ENCODE measurements at places on chromosomes 11 and 22.
A peak's percentile ranks its signal among the peaks of the same experiment; 100 is the strongest.

DNA sequence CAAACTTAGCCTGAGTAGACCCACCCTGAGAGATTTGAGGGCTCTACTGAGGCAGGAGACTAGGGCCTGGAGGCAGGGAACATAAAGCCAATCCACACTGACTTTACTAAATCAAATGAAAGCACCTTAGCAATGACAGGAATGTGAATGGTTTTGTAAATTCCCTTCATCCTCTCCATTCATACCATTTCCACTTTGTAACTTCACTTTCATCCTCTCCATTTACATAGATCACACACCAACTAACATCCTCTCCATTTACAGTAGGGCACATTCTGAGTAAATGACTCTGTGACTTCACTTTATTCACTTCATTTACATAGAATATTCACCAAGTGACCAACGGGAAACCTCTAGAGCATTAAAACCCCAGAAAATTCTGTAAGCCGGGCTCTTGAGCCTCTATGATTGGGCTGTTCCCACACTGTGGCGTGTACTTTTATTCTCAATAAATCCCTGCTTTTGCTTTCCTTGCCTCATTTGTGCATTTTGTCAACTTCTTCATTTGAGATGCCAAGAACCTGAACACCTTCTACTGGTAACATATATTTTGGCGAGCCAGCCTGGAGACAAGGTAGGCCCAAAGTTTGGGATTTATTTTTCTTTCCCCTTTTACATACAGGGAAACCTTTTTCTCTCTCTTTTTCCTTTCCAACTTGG, 82.9 kb downstream of the PIWIL4 start:
- DNase-seq, result no peak

- no peak for DNase-seq
Observed at GRCh38 chr11:71356280-71356876, 91.8 kb downstream of the DHCR7 start.

- DNase-seq, result no peak
Observed at GRCh38 chr22:36510384-36510783, 3.5 kb upstream of the FOXRED2 start.

DNA sequence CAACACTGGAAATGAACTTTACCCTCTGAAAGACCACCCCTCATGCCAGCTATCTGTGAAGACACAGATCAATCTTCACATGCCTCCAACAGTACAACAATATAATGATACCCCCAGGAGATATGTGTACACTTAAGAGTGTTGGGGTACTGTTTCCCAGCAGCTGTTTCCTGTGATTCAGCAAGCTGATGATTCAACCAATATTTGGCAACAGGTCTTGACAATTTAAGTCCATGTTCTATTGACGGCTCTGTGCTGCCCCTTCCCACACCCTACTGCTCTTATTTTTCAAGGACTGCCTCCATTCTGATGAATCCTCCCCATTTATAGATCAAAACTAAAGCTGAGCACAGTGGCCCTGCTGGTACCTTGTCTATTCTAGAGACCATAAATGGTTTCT, 6.6 kb downstream of the SNX19 start:
- DNase-seq, result no peak

DNA sequence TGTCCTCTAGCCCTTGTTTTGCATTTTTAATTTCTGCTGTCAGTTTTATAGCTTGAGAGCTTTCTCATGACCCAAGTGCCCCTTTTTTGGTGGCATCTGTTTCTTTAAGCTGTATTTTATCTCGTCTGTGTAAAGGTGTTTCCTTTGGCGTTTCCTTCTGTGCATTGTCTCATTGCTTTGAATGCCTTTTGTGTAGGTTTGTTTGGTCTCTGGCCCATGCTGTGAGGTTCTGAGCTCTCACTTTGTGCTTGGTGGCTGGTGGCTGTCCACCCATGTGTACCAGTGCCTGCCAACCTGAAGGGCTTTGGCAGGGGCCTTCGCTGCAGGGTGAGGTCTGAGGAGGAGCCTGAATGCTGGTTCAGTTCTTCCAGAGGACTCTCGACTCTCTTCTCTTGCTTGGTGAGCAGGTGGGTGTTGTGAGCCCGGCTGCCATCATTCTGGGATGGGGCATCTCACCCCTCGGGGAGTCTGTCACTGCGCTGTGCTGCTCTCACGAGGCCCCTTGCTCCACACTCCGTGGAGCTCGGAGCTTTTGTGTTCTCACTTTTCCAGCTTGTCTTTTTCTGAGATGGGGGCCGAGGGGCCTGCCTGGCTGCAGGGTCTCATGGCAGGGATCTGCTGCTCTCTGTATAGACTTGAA, 14.9 kb downstream of the AP2A2 start:
- no peak for DNase-seq

GRCh38 chr11:46207270-46207669, 70.2 kb upstream of the CREB3L1 start:
- DNase-seq, result no peak

GRCh38 chr11:46342239-46342638, 5.0 kb upstream of the DGKZ start:
- DNase-seq, result peak; percentile 93

GRCh38 chr11:95256321-95256779, 25.3 kb upstream of the SESN3 start:
- peak; percentile 99 for DNase-seq

DNA sequence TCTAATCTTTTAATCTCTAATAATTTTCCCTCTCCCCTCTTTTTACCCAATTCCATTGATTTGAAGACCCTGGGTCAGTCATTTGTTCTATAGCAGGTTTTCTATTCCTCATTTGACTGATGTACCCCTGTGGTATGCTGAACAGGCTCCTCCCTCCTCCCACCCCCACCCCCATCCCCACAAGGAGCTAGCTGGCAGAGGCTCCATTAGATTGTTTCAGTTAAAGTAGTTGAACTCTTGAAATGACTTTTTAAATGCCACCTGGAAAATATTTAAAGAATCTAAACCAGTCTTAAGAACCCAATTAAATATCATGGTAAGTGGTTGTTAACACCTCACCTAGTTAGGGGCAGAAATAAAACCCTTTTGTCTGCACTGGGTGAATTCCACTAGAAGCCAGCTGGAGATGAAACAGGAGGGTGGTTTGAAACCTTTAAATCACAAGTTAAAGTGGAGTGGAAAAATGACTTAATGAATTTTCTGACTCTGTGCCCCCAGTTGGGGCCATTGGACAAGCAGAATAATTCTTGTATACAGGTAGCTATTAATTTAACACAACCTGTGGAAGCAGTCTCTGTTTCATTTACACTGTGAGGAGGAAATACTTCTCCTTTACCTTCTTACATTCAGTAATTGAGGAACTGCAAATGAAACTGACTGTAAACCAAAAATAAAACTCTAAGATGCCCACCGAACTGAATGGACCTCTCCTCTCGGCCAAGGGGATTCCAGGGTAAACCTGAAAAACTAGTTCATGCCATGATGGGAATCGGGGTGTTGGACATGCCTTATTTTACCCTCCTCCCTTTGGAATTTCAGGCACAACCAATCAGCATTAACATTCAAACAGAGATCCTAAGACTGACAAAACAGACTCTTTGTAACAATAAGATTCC, 30.7 kb downstream of the PRR5L start:
- DNase-seq, result no peak

DNA sequence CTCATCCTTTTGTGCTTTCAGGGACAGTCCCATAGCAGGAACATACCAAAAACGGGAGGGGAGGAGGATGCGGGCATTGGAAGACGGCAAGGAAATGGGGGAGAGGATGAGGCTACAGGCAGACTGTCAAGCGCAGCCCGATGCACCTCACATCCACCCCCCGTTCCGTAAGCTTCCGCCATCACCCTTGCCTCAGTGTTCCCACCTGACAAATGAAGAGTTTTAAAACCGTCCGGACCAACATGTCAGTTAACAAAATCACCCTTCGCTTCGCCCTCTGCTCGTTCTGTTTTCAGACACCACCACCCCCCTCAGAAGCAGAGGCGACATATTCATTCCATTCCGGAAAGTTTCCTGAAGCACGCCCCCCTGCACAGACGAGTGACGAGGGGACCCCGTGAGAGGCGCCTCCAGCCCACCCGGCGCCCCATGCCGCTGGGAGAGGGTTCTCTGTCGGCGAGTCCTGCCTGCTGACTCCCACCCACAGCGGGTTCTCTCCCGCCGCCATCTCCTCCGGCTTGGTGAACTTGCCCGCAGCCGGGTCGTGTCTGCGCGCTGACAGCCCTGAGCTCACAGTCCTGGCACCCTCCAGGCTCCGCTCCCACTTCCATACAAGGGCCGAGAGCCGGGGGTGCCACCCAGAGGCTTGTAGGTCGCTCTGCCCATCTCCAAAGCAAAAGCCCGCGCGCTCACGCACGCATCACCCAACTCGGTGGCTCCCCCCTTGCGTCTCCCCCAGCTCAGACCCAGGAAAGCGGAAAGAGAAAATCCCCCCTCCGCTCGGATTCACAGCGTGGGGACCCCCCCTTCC, 1.5 kb downstream of the IGSF9B start:
- DNase-seq, result no peak

GRCh38 chr11:62131170-62131464, 7.3 kb downstream of the INCENP start:
- no peak for DNase-seq

GRCh38 chr22:23782252-23782651, 4.5 kb upstream of the SMARCB1 start:
- DNase-seq, result no peak

DNA sequence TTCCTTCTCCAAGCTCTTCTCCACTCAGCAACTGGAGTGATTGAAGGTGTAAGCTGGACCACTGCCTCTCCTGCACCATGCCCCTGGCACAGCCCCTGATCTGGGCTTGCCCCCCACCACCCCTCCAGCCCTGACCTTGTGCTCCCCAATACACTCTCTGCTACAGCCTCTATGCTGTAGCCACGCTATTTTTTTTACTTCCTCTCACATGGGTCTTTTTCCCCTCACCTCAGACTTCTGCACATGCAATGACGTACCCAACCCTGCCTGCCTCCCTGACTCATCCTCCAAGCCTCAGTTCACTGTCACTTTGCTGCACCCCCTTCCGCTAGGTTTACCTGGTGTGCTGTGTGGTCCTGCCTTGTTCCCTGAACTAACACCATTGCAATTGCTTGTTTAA, 9.0 kb downstream of the CSNK2A3 start:
- DNase-seq, result no peak

GRCh38 chr11:66421492-66422205, 814 bp downstream of the NPAS4 start:
- DNase-seq, result peak; percentile 74

GRCh38 chr11:15821451-15821850, 534.9 kb downstream of the SOX6 start:
- no peak for DNase-seq
